ENCODE measurements at places on chromosomes 7 and 10.

GRCh38 chr7:151063212-151063561 is 3.8 kb downstream of the SLC4A2 start:
- DNase-seq: no peak

- DNase-seq: no peak
Measured at GRCh38 chr10:97895915-97896314, 46.3 kb downstream of the GOLGA7B start.

DNA sequence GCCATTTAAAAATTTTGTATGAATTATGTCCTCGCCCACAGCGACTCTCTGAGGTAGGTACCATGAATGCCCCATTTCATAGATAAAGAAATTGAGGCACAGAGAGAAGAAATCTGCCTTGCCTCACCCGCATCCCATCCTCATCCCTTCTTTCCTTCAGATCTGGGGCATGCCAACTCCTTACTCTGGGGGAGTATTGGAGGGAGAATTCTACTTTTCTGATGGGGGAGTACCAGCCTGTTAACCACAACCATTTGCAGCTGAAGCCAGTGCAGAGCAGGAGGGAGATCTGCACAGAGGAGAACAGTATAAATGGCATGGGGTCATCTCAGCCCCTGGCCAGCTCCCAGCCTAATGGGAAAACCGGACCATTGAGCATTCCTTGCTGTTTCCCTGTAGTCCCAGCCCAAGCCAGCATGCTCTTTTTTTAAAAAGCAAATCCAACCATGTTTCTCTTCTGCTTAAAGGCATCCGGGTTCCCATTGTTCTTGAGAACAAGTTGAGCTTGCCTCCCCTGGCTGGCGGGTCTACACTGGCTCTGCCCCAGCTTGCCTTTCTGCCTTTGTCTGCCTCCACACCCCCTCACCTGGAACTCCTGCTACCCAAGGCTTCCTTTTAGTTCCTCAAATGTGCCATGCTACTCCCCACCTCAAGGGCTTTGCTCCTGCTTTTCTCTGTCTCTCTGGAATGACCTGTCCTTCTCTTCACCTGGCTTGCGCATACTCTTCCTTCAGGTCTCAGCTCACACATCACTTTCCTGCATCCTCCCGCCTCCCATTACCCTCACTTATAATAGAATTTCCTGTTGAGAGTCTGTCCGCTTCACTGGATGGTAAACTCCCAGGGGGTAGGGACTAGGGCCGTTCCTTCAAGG is 8.8 kb upstream of the ZNF503 start:
- DNase-seq: no peak

- no peak for DNase-seq
Measured at GRCh38 chr10:112136486-112137153, 46.9 kb downstream of the GPAM start.

DNA sequence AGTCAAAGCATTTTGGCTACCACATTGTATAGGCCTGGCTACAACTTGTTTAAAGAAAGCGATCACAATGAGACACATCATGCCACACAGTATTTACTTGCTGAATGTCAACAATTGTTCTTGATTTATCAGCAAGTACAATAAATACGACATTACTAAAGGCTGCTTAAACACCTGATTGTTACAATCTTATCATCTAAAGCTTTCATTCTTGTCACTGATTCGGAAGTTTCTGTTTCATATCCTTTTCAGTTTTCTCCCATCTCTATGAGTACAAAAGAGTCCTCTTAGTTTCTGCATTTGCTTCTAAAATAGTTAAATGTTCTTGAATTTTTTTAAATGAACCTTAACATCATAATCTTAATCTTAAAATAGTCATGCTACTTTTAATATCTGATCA is 128.1 kb upstream of the LRRN3 start:
- DNase-seq: no peak

- DNase-seq: no peak
Measured at GRCh38 chr7:44100458-44101302, 3.5 kb upstream of the AEBP1 start.

GRCh38 chr7:111951052-111951451 is 255.1 kb downstream of the DOCK4 start:
- no peak for DNase-seq

Measured in activated T-helper 1 cell treated with anti-CD3 and anti-CD28 coated beads, Interleukin-2, amount 50 U/mL, for 16 hours (primary cell).